SK-N-SH treated with all-trans-retinoic acid at 6 μM for 48 hours (cell line): ENCODE measurements at places on chromosomes 3 and 15.

DNA sequence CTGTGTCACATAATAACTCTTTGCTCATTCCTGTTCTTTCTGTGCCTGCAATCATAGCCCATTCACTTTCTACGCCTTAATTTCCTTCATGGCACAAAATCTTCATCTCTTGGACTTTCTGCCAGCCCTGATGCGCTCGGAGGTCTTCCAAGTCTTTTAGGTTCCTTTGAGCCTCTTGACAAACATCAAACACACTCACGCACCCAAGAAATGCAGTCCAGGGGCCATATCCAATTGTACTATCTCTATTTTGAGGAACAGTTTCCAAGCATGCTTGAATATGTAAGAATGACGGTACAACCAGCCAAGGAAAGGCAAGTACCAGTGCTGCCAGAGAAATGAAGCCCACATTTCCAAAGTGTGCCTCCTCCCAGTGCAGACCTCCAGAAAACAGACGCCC is 234.1 kb downstream of the MEX3B start:
- ATAC-seq, result no peak

DNA sequence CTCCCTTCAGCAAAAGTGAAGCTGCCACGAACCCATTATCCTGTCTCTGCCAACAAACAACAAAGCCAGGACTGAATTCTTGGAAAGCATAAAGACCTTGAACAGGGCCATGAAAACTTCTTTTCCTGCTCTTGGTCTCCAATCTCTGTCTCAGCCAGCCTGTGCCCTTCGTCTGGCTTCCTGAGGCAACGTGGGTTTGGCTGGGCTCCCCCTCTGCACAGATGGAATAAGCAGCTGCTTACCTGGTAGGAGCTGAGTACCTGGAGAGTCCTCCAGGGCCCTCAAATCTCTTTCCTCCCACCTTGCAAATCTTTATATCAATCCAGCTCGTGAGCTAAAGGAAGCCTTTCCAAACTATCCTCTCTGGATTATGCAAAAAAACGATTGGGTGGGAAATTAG is 97.6 kb upstream of the PSMD6 start:
- no peak for ATAC-seq

GRCh38 chr3:133572158-133573053 is 1.1 kb upstream of the CDV3 start:
- ATAC-seq, result no peak

- ATAC-seq, result no peak
Measured at GRCh38 chr15:40590667-40591050, 3.4 kb upstream of the KNL1 start.

- ATAC-seq, result no peak
Measured at GRCh38 chr15:100680726-100681125, 78.3 kb downstream of the ASB7 start.

- no peak for ATAC-seq
Measured at GRCh38 chr3:190912736-190913135, 50.2 kb upstream of the GMNC start.

- ATAC-seq, result no peak
Measured at GRCh38 chr3:70400194-70400593, 87.8 kb upstream of the MDFIC2 start.

DNA sequence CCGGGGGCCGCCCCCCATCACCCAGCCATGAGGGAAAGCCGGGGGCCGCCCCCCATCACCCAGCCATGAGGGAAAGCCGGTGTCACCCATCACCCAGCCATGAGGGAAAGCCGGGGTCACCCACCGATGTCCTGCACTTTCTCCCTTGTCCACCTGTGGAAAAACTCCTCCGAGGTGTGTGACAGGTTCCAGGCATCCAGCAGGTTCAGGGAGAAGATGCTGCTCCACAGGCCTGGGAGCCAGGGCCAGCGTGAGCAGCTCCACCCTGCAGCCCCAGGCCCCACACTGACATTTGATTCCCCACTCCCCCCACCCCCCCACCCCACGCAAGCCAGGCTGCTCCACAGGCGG is 15.5 kb upstream of the EHD4 start:
- no peak for ATAC-seq

- ATAC-seq, result no peak
Measured at GRCh38 chr3:152334761-152335160, 66.0 kb downstream of the MBNL1 start.

DNA sequence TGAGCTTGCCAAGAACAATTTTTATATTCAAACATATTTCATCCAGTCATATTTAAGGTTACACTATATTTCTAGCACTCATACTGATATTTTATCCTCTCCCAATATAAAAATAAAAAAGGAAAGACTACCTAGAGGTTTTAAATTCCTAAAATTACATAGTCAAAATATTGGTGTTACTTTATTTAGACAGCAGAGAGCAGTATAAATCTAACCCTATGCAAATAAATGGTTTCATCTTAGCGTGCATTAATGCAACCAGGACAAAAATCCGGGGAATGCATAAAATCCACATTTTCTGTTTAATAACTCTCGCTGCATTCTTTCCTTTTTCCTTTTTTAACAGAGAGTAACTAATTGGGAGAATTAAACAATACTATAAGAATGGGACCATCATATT is 1447.4 kb upstream of the ALCAM start:
- no peak for ATAC-seq

GRCh38 chr3:183502237-183503181 is 53.0 kb downstream of the KLHL6 start:
- ATAC-seq, result peak; percentile 61

DNA sequence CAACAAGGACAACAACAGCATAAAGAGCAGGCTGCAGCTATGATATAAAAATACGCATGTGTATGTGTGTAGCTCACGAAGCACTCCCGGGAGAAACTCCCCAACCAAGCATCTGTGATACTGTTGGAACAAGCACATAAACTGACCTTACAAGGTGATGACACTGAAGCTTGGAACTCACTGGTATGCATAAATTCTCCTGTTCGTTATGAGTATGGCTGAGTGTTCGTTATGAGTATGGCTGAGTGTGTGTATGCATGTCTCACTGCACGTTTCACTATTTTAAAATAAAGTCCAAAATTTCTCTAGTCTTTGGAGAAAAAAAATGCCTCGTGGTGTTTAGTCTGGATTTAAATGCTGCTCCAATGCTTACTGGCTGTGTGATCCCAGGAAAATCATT is 256.8 kb downstream of the RORA start:
- peak; percentile 70 for ATAC-seq

DNA sequence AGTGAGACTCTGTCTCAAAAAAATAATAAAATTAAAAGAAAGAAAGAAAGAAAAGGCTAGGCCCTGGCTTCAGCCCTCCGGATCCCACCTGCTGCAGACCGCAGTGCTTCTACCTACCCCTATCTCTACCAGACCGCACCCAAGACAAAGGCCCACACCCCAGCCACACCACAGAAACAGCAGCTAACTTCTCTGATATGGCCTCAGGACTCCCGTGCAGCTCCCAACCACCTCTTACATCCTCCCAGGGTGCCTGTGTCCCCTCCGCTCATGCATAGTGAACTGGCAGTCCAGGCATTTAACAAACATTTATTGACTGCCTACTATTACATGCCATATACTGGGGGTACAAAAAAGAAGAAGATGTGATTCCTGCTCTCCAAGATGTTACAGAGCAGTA is 6.9 kb upstream of the HTR3C start:
- ATAC-seq, result no peak

- ATAC-seq, result no peak
Measured at GRCh38 chr3:17590465-17590864, 152.0 kb downstream of the TBC1D5 start.

DNA sequence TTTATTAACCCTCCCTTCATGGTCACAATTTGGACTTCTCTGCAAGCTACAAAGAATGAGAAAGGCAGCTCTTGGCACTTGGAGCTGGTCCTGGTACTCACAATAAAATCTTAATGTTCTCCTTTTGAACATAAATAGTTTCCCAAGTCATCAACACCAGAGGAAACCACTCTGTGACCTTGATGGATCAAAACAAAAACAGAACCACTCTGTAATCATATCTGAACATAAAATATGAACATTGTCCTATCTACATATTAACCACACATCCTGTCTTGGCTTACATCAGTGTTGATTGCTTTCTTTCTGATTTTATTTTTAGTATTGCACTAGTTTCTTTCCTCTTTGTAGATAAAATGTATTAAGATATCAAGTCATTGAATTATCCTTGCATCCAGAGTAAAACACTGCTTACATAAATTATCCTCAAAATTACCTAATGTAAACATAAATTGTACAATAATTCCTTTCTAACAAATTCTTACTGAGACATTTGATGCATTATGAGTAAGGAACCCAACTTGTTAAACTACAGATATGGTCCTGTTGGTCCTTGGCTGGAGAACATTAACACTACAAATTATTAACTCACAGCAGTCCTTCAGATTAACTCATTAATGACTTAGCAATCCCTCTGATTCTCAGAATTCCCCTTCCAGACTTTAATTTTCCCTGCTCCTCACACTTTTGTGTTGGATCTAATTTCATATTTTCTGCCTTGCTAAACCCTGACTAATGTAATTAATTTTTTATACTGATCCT is 860.5 kb downstream of the DIPK2A start:
- ATAC-seq, result no peak

- ATAC-seq, result peak; percentile 11; the same call in 2 of the 3 replicates
Measured at GRCh38 chr3:111590143-111590491, 5.0 kb downstream of the ZBED2 start.

- no peak for ATAC-seq
Measured at GRCh38 chr15:100244796-100245486, 96.8 kb downstream of the ADAMTS17 start.

GRCh38 chr15:56052395-56053045 is 59.1 kb upstream of the NEDD4 start:
- ATAC-seq, result peak; percentile 90

GRCh38 chr3:168048414-168049330 is 47.1 kb downstream of the GOLIM4 start:
- no peak for ATAC-seq

DNA sequence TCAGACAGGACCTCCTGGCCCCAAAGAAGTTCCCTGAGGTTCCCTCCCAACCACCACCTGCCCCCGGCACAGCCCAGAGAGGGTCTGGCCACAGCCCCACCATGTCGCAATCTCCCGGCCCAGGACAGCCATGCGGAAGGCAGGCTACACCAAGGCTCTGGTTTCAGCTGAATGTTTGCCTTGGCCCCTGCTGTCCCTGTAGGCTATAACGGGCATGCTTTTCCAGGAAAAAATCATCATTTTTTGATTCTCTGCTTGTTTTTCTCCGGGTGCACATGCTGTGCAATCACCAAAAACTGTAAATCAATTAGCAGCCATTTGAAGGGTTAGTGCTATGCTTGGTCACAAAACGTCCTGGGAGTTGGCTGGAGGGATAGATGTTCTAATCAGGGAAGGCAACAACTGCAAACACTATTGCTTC is 142.7 kb upstream of the IGF1R start:
- no peak for ATAC-seq

DNA sequence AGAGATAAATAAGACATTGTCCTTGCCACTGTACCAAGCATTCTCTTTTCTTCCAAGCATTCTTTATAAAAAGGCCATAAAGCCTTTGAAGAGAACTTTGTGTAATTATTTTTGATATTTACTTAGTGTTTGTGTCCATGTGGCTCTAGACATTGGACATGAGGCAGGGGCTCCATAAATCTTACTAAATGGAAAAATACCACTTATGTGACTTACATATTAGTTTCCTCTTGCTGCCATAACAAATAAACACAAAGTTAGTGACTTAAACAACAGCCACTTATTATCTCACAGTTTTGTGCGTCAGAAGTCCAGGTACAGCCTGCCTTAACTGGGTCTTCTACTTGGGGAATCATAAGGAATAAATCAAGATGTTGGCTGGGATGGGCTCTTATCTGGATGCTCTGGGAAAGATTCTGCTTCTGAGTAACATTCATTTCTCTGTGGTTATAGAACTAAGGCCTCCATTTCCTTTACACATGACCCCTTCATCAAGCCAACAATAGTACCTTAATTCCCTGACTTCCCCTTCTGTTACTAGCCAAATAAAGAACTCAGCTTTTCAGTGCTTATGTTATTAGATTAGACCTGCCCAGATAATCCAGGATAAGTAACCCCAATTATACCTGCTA is 59.9 kb upstream of the COL8A1 start:
- ATAC-seq, result peak; percentile 72

- peak; percentile 75 for ATAC-seq
Measured at GRCh38 chr3:190094160-190094718, 26.5 kb downstream of the P3H2 start.

DNA sequence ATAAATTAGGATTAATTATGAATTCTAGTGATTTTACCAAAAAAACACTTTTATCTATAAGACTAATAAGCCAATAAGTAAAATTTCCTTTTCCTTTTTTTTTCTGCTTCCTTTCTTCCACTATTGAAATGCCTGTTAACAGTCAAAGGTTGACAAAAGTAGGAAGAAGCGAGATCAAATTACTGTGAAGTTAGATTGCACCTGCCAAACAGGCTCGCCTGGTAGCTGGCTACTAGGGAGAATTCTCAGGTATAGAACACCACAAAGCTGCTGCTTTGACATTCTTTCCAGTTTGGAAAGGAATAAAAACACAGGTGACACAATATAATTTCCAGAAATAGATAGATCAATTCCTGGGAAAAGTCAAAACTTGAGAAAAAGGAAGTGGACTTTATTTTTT is 749.0 kb downstream of the NSUN3 start:
- no peak for ATAC-seq

- no peak for ATAC-seq
Measured at GRCh38 chr3:37064747-37065146, 71.4 kb downstream of the MLH1 start.

DNA sequence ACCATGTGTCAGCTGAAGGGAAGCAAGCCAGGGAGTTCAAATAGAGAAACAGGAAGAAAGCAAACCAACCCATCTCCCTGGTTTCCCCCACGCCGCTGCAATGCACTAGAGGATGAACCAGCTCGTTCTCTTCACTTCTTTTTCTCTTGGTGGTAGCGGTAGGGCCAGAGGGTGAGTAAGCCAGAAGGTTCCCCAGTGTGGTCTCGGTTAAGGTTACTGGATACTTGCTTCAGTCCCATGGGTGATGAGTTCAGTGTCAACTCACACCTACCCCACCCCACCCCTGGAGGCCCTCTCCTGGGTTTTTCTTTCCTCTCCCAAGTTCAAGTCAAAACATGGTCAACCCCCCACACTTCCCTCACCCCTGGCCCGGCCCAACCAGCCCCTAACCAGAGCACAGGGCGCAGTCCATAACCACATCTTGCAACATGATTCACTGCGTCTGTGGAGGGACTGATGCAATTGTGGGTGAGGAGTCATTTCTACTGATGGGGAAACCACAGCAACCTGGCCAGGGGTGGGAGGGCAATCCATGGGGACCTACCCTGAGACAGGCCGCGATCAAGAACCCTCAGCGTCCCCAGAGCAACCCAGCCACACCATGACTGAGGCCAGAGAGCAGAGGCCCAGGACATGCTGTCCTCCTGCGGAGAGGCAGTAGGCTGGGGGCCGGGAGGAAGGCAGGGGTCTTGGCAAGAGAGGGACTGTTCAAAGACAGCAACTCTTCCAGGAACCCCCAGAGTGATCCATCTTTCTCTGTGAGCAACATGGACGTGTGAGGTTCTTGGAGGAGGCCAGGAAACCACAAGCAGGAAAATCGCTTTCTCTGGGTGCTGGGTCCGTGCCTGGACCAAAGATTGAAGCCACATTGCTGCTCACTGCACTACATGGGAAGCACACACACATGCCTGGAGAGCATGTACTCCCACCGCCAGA is 276.6 kb downstream of the UACA start:
- ATAC-seq, result no peak

- peak; percentile 71 for ATAC-seq
Measured at GRCh38 chr15:51737522-51738305, at the start of gene LYSMD2. LYSMD2 (minus strand) TSS chr15:51737655; CDS start chr15:51737622, 33 bp downstream.

GRCh38 chr3:173253471-173253870 is 112.4 kb upstream of the SPATA16 start:
- no peak for ATAC-seq
